NCI-H2107 (cell line): ENCODE measurements at places on chromosomes 4 and X.

DNA sequence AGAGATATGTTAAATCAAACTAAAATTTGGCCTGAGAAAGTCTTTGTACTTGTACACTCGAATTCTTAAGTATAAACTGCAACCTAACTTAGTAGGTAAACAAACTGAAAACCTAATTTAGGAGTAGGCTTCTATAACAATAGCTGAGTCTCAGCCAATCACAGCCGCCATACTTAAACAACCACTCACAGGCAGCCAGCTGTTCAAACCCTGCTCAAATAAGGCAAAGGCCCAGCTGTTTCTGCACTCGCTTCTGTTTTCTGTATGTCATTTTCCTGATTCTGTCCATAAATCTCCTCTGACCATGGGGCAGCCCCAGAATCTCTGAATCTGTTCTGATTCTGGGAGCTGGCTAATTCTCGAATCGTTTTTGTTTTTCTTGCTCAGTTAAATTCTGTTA lies 7.8 kb upstream of the PLS3 start:
- DNase-seq = no peak

- no peak for DNase-seq
Measured at GRCh38 chrX:53684415-53685192, 1.9 kb downstream of the HUWE1 start.

DNA sequence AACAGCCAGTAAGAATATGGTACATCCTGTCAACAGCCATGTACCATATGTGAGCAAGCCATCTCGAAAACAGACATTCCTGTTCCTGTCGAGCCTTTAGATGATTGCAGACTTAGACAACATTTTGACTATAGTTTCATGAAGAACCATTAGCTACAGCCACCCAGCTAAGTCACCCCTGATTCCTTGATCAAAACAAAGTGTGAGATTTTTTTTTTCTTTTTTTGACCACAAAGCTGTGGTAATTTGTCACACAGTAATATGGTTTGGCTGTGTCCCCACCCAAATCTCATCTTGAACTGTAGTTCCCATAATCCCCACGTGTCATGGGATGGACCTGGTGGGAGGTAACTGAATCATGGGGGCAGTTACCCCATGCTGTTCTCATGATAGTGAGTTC lies 15.2 kb upstream of the HADH start:
- DNase-seq = no peak

GRCh38 chr4:100986360-100986868 lies 360.9 kb downstream of the PPP3CA start:
- no peak for DNase-seq

DNA sequence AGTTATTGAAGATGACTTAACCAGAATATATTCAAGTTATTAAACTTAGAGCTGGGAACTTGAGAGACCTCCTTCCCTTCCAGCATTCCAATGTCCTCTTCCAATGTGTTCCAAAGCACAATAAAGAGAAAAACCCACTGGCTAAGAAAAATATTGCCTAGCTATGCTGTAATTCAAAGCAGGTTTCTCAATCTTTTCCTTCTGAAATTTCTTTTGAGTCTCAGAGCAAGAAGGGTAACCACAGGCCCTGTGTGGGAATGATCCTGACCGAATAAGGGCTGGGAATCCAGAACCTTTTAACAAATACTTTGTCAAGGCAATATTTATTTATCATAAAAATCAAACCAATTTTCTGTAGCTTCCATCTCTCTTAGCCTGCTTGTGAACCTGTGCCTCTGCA lies 150.7 kb upstream of the SFRP2 start:
- no peak for DNase-seq

- no peak for DNase-seq
Measured at GRCh38 chrX:153440556-153441135, 5.2 kb downstream of the TREX2 start.

- no peak for DNase-seq
Measured at GRCh38 chrX:71302461-71303213, 1.1 kb downstream of the ITGB1BP2 start.

GRCh38 chr4:123255971-123256370 lies 140.6 kb upstream of the SPRY1 start:
- DNase-seq = no peak

- DNase-seq = no peak
Measured at GRCh38 chr4:174613979-174614378, 91.7 kb upstream of the HPGD start.

GRCh38 chr4:74096265-74096980 lies 2.6 kb downstream of the CXCL2 start:
- no peak for DNase-seq

DNA sequence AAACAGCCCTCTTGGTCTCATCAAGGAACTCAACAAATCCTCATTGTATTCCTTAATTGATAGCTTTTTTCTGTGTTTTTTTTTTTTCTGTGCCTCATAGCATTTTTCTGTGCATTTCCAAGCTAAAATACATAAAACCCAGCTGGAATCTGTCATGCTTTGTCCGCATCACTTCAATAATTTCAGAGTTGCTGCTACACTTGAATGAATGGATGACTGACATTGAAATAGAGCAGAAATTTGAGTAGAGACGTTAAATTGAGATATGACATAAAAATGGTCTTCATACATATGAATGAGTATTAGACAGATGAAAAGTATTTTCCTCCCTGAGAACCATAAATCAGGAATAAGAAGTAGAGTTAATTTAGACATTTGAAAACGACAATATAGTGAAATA lies 593.2 kb downstream of the TMA16 start:
- DNase-seq = no peak

DNA sequence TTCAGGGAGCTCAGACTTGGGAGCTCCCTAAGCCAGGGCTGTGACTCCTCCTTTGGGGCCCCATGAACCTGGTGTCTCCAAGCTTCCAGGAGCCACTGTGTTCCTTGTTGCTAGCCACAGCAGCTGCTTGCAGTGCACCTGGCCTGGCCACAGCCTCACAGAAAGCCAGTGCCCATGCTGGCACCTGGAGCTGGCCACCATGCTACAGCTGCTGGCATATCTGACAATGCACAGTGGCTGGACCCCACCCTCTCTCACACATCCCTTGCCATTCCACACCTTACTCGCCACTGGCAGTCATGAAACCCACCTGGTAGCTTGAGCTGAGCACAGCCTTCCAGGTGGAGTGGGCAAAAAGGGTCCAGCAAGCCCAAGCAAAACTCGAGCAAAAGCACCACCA lies 441.7 kb downstream of the ARAP2 start:
- no peak for DNase-seq

DNA sequence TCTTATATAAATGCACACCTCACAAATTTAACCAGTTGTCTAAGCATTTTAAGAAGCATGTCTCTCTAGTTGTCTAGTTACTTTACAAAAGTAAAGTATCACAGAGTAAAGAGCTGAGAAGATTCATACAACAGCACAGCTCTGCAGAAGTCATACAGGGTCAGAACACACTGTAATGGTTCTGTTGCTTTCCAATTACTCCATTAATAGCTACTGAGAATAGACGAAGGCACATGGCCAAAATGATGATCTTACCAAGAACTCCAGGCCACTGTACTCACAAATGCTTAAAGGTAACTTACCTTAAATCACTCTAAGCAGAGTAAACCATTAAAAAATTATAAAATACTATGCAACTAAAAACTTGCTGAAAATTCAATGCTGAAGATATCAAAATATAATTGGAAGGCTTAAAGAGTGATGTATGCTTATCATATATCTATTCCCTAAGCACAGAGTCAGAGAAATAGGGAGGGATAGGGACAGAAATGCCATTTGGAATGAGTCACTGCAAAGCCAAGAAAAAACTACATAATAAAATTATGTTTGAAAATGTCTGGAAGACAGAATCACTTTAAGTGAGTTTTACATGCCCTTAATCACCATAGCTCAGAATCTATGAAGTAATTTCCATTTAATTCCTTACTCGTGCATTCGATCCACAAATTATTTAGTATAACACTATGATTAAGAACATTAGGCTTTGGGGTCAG lies 71.0 kb downstream of the DDX60L start:
- DNase-seq = no peak

GRCh38 chr4:16416601-16417000 lies 190.3 kb upstream of the TAPT1 start:
- DNase-seq = no peak

GRCh38 chrX:87583679-87584078 lies 66.1 kb downstream of the KLHL4 start:
- no peak for DNase-seq

DNA sequence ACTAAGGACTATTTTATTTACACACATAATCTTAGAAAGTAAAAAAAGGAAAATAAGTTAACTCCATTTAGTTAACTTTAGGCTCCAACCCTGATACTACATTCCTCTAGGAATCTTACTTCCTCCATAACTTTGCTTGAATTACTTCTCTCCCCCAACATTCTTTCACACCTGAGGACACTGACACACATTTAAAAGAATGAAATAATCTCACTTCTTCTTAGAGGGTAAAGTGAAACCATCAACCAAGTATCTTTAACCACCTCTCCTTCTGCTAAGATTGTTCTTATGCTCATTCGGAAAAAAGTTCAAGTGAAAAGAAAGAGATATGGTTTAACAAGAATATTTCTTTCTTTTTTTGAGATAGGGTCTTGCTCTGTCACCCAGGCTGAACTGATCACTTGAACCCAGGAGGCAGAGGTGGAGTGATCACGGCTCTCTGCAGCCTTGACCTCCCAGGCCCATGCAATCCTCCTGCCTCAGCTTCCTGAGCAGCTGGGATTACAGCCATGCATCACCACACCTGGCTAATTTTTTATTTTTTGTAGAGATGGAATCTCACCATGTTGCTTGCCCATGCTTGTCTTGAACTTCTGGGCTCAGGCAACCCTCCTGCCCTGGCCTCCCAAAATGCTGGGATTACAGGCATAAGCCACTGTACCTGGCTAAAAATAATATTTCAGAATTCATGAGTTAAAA lies 28.5 kb downstream of the SLC25A4 start:
- DNase-seq = no peak

GRCh38 chrX:20383477-20383876 lies 116.8 kb upstream of the RPS6KA3 start:
- no peak for DNase-seq

DNA sequence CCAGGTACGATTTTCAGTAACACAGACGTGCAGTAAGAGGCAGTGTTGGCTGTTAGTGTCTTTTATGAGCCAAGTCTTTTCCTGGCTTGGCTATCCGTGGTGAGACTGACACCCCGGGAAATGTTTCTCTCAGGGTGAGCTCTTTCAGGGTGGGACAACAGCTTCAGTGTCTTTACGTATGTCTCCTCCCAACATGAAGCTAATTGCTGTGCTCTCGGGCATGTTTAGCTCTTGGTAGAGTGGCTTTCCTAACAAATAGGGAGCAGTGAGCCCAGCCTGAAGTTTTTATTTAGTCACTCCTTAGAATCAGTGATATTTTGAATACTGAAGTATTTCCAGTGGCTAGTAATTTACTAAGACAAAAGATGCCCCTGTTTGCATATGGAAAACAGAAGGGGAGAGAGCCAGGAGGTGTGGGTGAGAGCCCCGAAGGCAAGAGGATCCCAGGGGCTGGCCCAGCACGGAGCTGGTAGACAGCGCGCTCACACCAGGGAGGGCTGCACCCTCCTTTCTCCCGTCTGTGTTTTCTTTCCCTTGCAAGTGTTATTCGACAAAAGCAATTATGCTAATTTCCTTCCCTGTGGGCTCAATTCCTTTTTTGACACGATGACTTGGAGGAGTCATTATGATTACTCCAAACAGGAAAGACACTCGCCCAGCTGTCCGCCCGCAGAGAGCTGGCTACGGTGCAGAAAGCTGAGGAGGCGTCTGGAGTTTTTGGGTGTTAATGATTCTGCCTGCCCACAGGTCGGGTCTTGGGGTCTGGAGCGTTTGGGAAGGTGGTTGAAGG lies 47.7 kb downstream of the PDGFRA start:
- DNase-seq = no peak

- DNase-seq = no peak
Measured at GRCh38 chr4:147760176-147760575, 28.3 kb downstream of the ARHGAP10 start.

DNA sequence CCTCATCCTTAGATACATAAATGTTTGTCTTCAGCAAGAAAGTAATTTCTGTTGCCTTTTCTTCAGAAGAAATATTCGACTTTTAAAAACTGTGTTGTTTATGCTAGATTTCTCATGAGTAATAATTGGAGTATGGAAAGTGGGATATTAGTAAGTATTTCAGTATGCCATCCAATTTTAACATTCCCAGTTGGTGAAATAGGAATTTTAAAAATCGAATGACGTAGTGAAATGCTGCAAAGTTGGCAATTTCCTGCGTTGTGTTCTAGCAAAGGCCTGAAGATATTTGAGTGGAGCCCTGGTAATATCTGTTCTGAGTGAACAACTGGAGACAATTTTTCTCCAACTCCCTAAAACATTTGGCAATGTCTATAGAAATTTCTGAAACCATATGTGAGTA lies 190.1 kb downstream of the ZNF330 start:
- no peak for DNase-seq

DNA sequence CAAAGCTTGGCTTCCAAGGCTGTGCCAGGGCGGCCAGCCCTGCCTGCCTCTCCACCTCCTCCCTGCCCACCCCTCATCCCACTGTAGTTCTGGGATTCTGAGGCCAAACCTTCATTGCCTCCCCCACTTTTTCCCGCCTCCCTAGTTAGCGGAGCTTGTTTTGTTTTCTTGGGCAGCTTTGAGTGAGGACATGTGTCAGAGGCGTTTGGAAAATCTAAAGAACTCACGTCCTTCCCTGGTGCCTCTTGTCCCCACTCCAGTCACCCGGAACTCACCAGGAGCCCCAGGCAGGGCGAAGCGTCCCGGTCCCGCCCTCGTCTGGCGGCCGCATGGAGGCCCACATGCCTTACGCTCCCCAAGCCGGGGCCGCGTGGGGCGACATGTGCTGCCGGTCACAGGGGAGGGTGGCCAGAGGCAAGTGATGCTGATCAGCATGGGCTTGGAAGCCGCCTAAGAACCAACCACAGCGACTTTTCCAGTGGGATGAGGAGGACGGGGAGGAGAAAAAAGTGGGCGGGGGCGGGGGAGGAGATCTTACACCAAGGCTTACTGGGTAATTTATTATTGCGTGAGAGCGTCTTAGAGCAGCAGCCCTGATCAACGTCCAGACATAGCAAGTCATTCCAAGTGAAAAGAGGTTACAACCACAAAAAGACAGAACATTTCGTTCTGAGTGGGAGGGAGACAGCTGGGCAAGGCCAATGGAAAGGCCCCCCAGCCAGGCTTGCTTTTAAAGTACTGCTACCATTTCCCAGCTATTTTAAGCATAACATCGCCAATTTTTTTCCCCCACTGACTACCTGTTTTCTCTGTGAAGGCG lies 48.5 kb downstream of the PRPS1 start:
- DNase-seq = no peak

- no peak for DNase-seq
Measured at GRCh38 chrX:119784747-119785446, 6.5 kb downstream of the RPL39 start.

GRCh38 chr4:74117024-74117534 lies 18.1 kb upstream of the CXCL2 start:
- no peak for DNase-seq
